Activated CD4-positive, alpha-beta T cell treated with anti-CD3 and anti-CD28 coated beads for 24 hours (primary cell): ENCODE measurements at places on chromosomes 4 and X.

DNA sequence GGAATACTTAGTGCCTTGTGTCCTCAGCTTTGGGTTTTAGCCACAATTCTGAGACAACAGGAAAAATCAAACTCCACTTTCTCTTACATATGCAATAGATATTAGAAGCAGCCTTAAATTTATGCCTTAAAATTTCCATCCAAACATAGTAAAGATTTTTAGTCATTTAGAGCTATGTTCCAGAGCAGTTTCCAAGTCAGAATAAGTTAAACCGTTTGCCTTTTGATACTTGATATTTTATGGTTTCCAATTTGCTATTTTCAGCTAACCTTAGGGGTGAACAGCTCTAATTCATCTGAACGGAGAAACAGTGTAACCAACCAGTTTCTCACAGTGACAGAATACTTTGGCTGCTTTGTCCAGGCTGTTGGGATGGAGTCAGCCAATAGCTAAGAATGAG, 125.8 kb upstream of the RXFP1 start:
- no peak for DNase-seq

DNA sequence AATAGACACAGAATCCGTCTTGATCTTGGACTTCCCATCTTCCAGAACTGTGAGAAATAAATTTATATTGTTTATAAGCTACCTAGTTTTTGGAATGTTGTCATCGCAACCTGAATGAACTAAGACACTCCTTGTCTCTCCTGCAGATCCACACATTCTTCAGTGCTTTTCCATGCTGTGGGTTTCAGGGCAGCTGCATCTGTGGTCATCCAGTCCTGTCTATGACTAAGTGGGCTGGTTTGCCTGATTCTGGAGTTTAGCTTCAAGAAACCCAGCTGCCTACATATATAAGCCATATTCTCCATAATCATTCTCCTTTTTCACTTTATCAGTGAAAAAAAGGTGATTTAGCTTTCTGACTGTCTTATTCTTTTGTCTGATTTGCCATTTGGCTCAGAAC, 170.3 kb upstream of the KIT start:
- no peak for DNase-seq

- no peak for DNase-seq
Observed at GRCh38 chrX:25650216-25650820, 487.8 kb upstream of the MAGEB18 start.

DNA sequence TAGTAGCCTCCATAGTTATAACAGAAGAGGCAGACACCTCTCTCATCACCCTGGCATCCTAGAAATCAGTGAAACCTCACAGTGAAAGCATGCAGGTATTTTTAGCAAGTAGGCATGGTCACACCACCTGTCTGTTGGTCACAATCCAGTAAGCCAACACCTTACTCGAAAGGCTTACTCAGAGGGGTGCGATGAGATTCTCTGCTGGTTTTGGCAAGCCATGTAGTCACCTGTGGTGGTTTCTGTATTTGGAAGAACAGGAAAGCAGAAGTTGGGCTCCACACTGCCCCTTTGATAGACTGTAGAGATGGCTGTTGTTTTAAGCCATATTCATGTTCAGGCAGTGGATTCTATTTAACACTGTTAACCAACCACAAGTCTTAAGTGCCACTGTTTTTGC, 134.7 kb downstream of the DCLK2 start:
- no peak for DNase-seq

DNA sequence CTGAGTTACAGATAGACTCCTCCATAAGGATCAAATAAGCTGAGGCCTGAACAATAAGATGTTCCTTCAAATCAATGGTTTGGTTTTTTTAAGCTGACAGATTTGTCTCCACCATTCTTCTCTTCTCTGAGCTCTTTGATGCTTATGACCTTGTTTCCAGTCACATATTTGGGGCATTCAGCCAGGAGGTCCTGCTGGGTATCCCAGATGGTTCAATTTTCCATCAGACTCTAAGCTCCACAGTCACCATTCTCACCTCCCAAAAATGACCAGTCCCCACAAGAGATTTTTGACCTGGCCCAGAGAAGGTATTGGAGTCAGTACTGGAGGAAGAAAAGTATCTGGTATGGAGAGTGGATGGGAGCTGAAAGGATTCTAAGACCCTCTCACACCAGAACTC, 74.6 kb upstream of the FRMPD3 start:
- no peak for DNase-seq

DNA sequence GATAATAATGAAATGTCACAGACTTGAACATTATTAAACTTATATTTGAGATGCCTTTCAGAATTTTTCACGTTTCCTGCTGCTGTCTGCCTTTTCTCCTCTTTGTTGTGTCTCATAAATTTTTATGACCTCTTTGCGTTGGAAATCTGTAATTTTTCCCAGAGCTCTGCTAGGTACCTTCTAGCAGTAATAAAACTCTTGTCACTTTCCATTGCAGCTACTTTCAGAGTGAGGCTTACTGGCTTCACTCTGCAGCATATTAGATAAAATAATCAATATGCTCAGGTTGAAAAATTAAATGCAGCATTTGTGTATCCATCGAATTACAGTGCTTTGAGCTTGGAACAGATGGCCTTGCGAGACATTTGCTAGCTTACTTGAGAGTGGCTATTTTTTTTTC, 689.0 kb downstream of the GRID2 start:
- DNase-seq, result no peak

DNA sequence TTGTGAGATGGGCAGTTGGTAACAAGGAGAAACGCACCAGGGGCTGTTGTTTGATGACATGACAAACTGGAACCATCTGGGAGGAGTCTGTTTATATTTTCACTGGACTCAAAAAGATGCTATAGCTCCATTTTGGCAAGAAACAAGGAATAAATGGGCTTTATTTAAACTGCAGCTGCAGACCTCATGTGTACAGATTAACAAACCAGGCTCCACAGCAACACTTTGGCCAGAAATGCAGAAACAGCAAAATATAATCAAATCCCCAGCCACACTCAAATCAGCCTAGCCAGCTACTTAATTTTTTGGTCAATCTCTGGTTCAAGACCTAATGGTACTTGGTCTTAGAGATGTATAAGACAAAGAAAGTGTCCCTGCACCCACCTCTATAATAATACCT, 52.7 kb downstream of the ASB9 start:
- no peak for DNase-seq

DNA sequence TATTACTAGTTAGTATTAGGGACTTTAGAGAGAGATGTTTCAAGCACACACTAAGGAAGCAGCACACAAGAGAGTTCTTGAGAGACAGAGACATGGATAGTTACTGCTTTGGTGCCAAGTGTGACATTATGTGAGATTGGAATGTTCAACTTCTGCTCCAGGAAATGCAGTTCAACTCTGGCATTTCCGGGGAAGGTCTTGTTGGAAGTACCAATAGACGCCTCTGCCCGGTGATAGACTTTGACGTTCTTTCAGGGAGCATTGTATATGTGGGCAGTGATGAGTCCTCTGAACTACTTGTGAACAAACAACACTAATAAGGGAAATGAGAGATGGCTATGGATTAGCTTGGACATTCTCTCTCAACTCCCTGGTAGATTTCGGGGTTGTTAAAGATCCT, 638.1 kb upstream of the BOD1L1 start:
- no peak for DNase-seq

DNA sequence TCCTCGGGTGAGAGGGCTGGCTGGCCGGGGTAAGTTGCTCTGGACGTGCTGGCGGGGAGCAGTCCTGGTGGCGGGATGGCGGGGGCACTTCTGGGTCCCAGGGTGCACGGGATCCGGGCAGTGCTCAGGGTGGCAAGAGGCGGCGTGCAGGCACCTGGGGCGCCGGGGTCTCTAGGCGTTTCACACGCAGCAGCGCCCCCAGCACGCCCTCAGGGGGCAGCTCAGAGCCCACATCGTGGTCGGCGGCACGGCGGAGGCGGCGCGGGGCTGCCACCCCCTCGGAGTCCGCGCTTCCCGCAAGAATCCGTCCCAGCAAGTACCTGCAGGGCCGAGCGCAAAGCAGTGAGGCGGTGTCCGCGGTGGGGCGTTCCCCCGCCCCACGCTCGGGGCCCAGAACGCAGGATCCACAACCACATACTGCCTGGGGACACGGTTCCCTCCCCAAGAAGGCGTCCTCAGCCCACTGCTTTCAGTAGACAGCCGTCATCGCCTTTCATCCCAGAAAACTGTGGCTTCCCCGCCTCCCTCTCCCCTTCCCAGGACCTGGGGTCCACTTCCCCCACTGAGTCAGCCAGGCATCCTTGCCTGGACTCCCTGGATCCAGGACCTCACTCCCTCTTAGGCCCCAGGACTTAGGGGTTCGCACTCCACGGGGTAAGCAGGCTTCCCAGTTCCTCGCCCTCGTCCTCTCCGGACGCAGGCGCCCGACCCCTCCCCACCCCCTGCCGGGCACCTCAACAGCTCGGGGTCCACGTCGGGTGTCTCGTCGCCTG, 4.1 kb downstream of the PCSK1N start:
- DNase-seq, result no peak

DNA sequence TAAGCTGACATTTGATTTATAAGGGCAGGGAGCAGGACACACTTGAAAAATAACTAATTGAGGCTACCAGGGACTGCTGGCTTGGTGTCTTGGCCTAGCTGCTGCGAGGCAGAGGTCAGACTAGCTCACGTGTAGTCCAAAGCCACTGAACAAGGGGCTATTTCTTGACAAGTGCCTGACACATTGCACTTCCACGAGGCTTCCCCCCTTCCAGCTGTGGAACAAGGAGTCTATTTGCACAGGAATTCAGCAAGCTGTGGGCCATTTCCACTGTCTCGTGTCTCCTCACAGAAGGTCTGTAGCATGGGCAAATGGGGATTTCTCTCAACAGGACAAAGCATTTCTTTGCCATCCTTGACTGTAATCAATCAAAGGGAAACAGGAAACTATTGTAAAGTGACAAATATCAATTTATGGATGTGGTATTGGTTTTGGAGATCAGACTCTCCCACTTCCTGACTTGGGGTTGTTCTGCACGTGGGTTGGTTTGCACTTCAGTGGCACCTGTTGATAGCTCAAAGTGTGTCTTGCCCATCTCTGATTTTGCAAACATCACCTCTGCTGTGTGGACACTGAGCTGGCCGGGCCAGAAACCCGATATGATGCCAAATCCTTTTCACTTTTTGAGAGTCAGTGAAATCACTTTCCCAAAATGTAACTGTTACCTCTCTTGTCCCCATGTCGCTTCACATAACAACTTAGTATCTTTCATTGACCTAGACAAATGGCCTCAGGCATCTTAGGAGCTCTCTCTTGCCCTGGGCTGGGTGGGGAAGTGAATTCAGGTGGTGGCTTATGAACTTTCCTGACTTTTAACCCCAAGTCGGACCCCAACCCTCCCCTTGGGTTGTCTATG, 107.4 kb upstream of the MAMLD1 start:
- no peak for DNase-seq

DNA sequence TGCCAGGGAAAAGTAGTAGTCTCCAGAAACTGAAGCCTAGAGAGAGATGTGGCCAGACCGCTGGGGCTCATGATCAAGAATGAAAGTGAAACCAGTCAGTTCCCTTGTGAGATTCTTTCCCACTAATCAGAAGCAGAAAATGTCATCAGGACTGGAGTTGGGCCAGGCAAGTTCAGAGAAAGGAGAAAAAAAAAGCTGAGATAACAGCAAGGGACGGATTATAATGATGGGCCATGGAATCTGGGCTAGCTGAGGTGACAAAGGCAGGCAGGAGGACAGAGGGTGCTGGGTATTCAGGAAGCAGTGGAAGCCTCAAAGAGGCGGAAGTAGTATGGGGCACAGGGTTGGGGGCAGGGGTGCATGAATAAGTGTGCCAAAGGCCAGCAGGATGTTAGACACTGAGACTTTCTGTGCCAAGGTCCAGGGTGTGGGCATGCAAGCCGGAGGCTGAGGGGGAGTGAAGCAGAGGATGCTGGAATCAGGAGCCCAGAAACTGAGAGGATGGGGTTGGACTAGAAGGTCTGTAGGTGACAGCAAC, 2.5 kb downstream of the CXorf38 start:
- DNase-seq, result peak; percentile 11

GRCh38 chrX:1341545-1342184, 5.1 kb downstream of the IL3RA start:
- no peak for DNase-seq

- DNase-seq, result no peak
Observed at GRCh38 chrX:131217989-131218388, 71.1 kb downstream of the IGSF1 start.

GRCh38 chr4:4930677-4931076, 71.2 kb downstream of the MSX1 start:
- DNase-seq, result no peak

DNA sequence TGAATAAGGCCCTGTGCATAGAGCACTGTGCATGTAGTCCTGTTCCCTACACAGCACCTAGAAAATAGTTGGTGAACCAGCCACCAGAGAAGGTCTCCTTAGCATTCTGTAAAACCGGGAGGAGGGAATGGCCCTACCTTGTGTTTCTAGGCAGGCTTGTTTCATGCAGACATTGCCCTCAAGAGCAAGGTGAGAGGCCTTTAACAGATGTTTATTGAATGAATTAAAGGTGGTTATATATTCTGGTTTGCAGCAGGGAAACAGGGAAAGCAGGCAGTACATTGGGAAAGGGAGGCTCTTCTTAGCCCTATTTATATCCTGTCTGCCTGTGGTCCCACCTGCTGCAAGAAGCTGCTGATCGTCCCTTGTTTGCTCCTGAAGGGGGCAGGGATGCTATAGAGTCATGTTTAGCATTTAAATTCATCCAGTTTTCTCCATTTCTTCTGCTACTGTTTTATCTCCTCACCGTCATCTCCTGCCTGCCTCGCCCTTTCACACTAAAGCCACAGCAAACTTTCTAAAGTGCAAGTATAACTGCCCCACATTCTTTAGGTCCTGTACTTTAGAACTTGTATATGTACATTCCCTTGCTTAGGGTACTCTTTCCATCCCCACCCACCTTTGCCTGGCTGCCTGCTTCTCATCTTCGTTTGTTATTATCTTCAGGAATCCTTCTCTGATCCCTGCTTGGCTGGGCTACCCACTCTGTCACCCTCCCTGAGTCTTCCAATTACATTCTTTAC, 60.3 kb downstream of the EGF start:
- no peak for DNase-seq

GRCh38 chrX:5823903-5824302, 404.8 kb downstream of the NLGN4X start:
- DNase-seq, result no peak

- DNase-seq, result no peak
Observed at GRCh38 chr4:94642561-94642866, 115.2 kb upstream of the BMPR1B start.

- no peak for DNase-seq
Observed at GRCh38 chr4:6534618-6535328, 40.2 kb upstream of the MAN2B2 start.

DNA sequence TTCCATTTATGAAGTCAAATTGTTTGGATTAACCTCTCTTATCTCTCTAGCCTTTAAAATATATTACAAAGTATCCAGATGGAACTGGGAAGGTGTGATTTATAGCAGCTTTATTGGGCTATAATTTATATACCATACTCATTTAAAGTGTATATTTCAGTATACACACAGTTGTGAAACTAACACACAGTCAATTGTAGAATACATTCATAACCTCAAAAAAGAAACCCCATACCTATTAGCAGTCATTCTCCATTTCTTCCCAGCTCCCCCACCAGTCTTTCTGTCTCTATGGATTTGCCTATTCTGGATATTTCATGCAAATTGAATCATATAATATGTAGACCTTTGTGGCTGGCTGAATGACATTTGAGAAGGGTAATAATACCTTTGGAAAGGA, 7.6 kb upstream of the NAP1L5 start:
- no peak for DNase-seq

- DNase-seq, result no peak
Observed at GRCh38 chr4:102042871-102043802, 252.6 kb downstream of the BANK1 start.
